ENCODE measurements at places on chromosomes 3 and 15. TPM values are rescaled to one million over a fixed set of nuclear protein-coding genes. Genes with fewer than 3 reads are reported as not detected.

The GAP43 gene
- 0.53 TPM for total RNA-seq

The KLHDC8B gene
- total RNA-seq, result 64.9 TPM

The ESYT3 gene
- 2.4 TPM for total RNA-seq

The RYR3 gene
- 0.06 TPM for total RNA-seq

GRCh38 chr3:150996731-150997130 lies 24.2 kb upstream of the CLRN1 start:
- no peak for DNase-seq

GRCh38 chr3:183650554-183650953 lies 15.1 kb downstream of the KLHL24 start:
- DNase-seq, result no peak

GRCh38 chr3:159600291-159600690 lies 388.3 kb upstream of the IL12A start:
- no peak for DNase-seq

GRCh38 chr3:196547067-196547466 lies 21.3 kb downstream of the WDR53 start:
- no peak for DNase-seq

DNA sequence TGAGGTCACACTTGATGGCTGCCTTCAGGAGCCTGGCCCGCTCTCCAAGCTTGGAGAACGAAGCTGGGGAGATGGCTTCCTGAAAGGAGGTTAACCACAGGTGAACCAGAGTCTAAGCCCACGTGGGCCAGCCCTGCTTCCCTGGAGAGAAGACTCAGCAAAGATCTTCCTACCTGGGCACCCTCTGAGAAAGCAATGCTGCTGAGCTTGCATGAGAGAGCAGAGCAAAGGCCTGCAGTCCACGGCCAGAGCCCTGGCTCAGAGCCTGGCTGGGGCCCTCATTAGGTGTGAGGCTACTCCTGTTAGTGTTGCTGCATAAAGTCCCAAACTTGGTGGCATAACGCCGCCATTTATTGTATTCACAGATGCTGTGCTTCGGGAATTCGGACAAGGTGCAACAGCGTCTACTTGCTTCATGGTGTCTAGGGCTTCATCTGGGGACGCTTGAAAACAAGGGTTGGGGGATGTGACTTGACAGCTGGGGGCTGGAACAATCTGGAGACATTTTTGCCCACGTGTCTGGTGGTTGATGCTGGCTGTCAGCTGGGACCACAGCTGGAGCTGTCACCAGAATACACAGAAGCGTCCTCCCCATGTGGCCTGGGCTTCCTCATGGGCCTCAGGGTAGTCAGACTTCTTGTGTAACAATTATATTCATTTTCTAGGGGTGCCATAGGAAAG lies 87.9 kb upstream of the MEF2A start:
- DNase-seq, result no peak

DNA sequence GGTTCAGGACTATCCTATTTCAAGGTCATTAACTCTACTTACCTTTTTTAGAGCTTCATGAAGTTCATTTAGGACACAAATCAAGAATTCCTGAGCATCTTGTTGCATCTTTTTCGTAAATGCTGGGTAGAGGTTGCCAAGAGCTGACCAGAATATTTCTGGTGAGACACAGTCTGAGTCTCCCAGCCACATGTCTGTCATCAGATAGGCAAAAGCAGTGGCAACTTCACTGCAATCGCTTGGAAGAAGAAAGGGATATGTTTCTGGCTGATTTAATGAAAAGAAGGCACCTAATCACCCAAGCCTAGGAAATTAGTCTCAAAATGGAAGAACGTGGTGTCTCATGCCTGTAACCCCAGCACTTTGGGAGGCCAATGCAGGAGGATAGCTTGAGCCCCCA lies 2.9 kb downstream of the USP50 start:
- DNase-seq, result no peak

DNA sequence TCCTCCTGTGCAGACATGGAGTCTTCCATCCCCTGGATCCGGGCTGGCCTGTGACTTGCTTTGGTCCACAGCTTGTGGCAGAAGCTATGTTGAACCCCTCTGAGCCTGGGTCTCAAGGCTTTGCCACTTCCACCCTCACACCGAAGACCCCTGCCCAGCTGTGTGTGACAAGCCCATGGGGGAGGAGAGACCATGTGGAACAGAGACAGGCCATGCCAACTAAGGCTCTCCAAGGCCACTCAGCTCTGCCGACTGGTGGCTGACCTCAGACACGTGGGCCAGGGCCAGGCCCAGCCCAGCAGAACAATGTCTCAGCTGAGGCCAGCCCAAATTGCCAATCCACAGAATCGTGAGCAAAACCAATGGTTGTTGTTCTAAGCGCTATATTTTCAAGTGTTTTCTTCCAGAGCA lies 16.4 kb upstream of the CFAP100 start:
- DNase-seq, result no peak

DNA sequence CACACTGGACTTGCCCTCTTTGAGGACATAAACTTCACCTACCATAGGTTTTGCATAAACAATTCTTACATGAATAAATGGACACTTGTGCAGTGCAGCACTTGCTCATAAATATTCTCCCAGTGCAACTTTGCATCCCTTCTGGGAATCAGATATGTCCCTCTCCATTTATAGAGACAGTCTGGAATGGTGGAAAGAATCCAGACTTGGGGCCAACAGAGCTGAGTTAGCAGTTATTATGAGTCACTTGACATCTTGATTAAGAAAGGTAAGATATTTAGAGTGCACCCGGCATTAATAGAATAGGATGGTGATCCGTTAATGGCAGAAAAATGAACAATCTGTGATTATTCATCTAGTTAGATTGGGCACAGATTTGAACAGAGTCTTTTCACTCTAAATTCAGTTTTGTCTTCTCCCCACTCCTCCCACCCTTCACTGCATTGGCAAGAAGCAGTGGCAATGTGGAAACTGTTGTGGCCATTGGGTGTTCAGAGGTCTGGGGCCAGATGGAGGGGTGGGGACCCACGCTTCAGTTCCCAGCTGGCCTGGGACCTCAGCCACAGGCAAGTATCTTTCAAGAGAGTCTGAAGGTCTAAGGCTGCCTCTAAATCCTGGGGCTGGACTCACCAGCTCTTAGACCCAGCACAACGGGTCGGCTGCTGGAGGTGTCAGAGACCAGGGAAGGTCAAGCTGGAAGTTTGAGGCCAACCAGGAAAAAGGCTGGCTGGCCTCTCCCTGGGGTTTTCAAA lies 58.9 kb upstream of the KY start:
- DNase-seq, result peak; percentile 23

GRCh38 chr3:173109143-173109542 lies 31.9 kb downstream of the SPATA16 start:
- no peak for DNase-seq

GRCh38 chr15:77846986-77847385 lies 214.3 kb upstream of the LINGO1 start:
- DNase-seq, result no peak

GRCh38 chr15:93479715-93480114 lies 390.7 kb upstream of the RGMA start:
- no peak for DNase-seq

- no peak for DNase-seq
Observed at GRCh38 chr3:98778383-98778782, 15.2 kb downstream of the ST3GAL6 start.

DNA sequence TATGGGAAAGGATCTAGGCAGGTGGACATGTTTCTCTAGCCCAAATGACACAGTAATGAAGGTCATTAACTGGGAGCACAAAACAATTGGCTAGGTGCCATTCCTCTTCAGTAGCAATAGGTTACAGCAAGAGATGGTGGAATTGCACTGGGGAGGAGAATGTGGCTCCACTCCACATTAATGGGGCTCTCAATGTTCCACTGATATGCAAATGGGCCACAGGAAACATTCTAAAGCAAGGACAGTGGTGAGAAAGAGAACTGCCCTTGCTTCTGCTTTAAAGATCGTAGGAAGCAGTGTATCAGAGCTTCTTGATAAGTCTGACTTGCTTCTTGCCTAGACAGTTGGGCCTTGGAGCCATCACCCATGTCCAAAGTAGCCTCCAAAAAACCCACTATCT lies 271.4 kb upstream of the PPP2R3A start:
- DNase-seq, result no peak

DNA sequence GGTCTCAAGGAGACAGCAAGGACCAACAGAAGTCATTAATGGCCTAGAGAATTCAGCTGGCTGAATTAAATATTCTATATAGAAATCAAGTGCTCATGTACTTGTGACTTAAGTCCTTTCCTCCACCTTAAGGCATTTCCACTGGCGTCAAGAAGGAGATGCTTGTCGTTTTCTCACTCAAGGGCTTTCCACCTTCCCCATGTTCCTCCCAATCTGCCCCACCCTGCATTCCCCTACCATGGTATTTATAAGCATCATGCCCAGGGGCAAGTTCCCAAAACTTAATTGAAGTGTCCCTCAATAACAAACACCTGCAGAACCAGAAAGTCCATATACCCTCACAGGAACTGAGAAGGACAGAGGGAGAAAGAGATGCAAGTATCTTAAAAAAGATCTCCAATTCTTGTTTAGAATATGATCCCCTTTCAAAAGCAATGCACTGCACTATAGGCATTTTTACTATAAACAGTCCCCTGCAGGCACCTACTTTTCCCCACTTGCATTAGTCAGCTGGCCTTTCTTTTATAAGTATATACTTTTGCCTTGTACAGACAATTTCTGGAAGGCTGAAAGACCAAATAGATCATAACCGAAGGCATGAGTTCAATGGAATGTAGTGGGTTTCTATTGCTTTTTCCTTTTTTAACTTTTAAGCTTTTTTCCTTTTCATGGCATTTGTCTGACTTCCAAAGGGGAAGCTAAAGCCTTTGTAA lies 29.6 kb downstream of the TMEM39A start:
- DNase-seq, result no peak

DNA sequence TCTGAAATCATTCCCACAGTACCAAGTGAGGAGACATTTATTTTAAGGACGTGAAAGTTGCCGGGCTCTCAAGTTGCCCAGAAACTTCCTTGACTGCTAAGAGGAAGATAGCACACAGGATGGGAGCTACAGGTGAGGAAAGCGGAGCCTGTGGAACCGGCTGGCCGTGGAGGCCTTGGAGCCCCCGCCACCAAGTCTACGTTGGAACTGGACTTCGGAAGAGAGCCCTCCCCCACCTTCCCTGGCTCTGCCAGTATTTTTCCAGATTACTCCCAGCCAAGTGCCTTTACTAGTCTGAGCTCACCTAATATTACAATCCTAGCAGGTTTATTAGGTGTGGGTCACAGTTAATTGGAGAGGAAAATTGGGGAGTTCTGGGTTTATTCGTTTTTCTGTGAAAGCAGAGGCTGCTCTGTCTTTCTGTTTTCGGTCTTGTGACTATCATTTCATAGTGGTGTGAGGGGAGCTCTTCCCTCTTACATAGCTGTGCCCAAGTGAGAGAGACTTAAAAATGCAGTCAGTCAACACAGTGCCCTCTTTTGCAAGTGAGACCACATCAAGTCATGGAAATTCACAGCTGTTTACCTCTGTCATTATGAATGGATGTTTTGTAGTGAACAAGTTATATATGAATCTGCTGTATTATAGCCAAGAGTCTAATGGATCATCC lies 6.8 kb downstream of the BOC start:
- DNase-seq, result no peak

DNA sequence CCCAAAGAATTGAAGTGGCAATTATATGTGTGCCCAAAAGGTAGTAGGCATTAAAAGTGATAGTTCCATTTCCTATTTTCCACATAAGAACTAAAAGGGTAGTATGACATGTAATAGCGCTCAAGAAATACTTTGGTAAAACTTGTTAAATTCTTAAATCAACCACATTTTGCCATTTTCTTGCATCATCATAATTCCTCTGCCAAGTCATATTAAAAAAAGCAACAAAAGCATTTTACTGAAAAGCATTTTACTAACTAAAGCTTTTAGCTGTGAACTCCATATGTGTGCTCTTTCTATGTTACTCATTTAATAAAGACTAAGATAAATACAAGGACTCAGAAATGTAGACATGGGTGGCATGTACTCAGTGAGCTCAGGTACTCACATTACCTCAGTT lies 70.1 kb downstream of the GPR160 start:
- no peak for DNase-seq

DNA sequence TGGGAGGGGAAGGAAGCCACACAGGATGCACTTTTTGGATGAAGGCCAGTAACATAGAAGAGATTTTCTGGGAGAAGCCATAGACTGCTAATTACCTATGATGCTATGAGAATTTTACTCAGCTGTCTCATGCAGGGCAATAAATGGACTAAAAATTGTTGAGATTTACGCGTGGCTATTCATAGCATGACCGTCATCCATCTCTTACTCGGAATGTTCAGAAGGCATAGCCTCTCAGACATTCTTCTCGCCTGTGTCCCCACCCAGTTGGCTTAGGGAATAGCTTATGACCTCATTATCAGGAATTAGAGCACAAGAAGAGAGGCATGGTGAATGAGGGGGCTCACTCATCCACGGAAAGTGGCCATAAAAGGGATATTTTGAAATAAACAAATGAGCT lies 107.9 kb upstream of the ATP10A start:
- DNase-seq, result no peak

DNA sequence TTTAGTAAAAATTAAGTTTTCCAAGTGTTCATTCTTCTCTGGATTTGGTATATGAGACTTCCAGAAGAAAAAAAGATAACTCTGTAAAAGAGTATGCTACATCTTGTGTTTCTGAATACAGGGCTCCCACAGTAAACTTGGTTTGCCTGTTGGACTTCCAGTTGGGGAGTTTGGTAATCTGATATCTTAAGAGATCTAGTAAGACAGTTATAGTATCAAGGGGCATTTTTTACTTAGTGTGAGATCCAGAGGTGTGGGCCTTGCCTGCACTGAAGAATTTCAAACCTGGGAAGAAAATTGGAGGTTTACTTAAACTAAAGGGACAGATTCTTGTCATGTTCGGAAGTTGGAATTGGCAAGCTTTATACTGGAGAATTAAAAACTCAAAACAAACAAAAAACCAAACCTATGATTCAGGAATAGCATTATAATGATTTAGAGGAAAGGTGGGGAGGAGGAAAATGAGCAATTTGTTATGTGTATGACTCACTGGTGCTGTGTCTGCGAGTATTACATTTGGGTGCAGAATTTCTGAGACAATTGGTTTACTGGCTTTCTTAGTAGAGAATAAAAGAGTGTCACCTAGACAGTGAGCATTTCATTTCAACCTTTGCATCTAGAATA lies 58.9 kb upstream of the ULK4 start:
- DNase-seq, result no peak

GRCh38 chr3:175914785-175915184 lies 1055.7 kb downstream of the NAALADL2 start:
- no peak for DNase-seq

GRCh38 chr3:8164145-8164544 lies 337.5 kb upstream of the LMCD1 start:
- DNase-seq, result no peak

Data from right cardiac atrium (tissue), 5 donors.